ENCODE measurements at places on chromosomes 12 and 14.

GRCh38 chr14:40346275-40346674 is 914.0 kb upstream of the FBXO33 start:
- no peak for DNase-seq

- no peak for DNase-seq
These were observed 997.8 kb downstream of the NRXN3 start for GRCh38 chr14:79167957-79168356.

GRCh38 chr14:27725482-27725881 is 1041.1 kb upstream of the FOXG1 start:
- DNase-seq: no peak

DNA sequence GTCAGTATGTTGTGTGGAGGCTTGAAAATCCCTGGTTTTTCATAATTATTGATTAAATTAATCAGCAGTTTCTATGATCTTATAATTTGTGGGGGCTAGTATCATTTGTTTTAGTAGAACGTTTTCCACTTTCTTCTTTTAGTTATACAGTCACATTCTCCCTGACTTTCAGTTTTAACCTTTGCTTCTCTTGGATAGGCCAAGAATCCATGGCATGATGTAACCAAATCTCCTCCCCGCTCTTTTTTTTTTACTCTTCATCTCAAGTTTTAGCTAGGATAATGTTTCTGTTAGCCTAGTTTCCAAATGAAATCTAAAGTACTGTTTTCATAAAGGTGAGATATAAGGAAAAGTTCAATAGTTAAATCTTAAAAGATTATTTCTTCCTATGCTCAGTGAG is 106.5 kb downstream of the TMEM117 start:
- no peak for DNase-seq

- no peak for DNase-seq
These were observed 123.2 kb downstream of the FGD4 start for GRCh38 chr12:32522331-32523221.

- DNase-seq: no peak
These were observed 30.7 kb downstream of the GRIP1 start for GRCh38 chr12:66648033-66648735.

DNA sequence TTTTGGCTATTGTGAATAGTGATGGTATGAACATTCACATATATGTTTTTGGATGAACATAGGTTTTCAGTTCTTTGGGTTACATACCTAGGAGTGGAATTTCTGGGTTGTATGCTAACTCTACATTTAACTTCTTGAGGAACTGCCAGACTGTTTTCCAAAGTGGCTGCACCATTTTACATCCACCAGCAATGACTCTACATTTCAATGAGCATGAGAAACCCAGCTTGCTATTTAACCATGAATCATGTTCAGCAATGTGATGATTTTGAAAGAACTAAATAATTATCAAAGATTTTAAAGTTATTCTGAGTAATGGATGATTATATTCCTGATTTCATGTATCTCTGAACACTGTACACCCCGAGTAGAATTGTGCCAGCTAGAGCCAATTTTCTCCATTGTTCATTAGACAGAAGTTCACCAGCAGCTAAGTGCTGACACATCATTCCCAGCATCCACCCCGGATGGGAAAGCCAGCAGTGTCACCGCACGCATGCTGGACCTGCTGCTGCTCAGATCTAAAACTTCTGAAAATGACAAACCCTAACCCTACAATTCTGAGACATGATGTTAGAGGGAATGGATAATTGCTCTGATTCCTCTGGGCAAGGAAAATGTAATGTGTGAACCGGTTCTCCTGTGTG is 13.3 kb upstream of the ANAPC5 start:
- no peak for DNase-seq

DNA sequence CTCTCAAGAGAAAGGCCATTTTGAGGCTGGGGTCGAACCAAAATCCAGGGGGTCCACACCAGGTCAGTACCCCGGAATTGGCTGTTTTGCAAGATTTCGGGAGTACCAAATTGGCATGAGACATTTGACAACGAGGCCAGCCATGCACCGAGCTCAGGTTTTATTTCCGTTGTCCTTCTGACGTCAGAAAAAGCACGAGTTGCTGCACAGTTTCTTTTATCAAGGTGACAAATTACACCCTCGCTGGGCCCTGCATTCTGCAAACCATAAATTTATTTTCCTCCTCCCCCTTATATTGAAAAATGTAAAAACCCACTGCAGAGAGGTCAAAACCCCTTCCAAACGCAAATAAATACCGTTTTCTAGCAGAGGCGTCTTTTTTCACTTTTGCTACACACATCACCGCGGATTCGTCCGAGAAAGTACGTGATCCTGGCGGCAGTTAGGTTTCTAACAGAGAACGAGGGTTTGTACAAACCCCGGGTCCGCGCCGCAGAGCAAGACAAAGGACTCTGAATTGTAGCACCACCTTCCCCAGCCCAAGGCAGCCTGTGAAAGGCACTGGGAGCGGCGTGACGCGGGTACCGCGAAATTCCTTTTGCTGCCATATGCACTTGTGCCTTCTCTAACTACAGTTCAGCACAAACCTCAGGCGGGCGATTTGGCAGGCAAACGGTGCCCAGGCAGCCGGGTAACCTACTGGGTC is 1.8 kb downstream of the SLC38A1 start:
- DNase-seq: peak; percentile 78

DNA sequence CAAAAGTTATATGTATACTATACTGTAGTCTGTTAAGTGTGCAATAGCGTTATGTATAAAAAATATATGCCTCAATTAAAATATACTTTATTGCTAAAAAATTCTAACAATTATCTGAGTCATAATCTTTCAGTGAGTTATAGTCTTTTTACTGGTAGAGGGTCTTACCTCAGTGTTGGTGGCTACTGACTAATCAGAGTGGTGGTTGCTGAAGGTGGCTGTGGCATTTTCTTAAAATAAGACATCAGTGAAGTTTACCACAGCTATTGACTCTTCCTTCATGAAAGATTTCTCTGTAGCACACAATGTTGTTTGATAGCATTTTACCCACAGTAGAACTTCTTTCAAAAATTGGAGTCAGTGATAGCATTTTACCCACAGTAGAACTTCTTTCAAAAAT is 23.4 kb downstream of the POLR3B start:
- DNase-seq: no peak

- DNase-seq: no peak
These were observed 9.3 kb upstream of the CDK2AP1 start for GRCh38 chr12:123280971-123281370.
